Inflammatory macrophage treated with lipopolysaccharide for 4 hours (primary cell): ENCODE measurements at places on chromosomes 2 and 18.

- no peak for DNase-seq
These were observed 123.7 kb downstream of the COL6A3 start for GRCh38 chr2:237290261-237290660.

DNA sequence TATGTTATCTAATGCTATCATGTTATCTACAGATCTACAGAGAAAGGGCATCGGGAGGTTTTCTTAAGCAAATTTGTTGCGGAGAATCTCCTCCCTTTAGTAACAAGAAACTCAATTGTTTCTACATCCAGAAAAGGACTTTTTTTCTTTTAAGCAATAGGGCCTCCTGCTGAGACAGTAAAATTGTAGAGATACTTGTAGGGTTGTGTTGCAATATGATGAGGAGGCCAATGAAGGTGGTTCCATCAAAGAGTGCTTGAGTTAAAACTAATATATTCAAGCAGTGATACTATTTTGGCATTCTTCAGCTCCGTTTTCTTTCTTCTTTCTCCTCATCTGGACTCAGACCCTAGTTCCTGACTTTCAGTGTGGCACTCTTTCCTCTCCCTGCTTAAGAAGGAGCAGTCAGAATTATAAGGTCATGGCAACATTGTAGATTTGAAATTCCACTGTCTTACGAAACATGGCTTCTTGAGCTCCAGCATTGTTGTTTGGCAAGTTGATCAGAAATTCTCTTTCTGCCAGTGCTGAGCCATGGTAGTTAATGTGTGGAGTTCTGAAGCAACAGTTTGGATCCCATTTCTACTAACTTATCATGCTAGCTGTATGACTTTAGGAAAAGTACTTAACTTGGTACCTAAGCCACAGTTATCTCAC, 202.0 kb upstream of the SLC14A2 start:
- DNase-seq: no peak

GRCh38 chr2:233419602-233420391, 65.5 kb downstream of the DGKD start:
- DNase-seq: no peak

GRCh38 chr2:58137221-58137620, 90.6 kb downstream of the VRK2 start:
- DNase-seq: peak; percentile 80

GRCh38 chr2:101608408-101609310, 88.8 kb upstream of the MAP4K4 start:
- DNase-seq: peak; percentile 53

GRCh38 chr2:50535971-50536759, 495.8 kb downstream of the NRXN1 start:
- DNase-seq: peak; percentile 13

DNA sequence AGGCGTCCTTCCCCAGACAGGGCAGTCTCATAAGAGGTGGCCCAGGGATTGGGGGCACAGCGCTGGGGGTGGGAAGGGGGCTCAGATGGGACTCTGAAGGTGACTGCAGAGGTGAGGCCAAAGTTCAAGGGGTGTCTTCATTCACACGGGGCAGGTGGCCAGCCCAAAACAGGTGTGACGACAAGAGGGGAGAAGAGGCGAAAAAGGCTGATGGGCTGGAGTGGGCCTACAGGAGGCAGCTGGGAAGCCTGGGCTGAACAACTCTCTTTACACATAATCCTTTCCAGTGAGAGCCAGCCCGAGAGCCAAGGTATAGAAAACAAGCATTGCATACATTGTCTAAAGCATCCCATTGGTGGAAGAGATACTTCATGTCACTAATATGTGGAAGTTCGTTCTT, 130.9 kb upstream of the ASB18 start:
- no peak for DNase-seq

- no peak for DNase-seq
These were observed 90.7 kb upstream of the TFCP2L1 start for GRCh38 chr2:121375621-121376159.

- DNase-seq: no peak
These were observed 1109.7 kb downstream of the LRP1B start for GRCh38 chr2:141021109-141021508.

DNA sequence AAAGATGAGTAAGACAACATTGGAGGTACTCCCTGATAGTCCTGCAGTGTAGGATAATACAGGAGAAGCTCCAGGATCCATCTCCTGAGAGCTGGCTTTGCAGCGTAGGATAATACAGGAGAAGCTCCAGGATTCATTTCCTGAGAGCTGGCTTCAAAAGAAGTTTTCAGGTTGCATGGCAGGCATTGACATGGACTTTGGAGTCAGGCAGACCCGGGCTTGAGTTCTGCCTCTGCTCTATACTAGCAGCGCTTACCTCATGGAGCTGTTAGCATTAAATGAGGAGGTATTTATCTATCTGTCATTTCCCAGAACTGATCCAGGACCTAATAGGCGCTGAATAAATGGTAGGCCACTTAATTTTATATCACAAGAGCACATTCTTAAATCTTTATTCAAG, 97.8 kb downstream of the FMNL2 start:
- no peak for DNase-seq

DNA sequence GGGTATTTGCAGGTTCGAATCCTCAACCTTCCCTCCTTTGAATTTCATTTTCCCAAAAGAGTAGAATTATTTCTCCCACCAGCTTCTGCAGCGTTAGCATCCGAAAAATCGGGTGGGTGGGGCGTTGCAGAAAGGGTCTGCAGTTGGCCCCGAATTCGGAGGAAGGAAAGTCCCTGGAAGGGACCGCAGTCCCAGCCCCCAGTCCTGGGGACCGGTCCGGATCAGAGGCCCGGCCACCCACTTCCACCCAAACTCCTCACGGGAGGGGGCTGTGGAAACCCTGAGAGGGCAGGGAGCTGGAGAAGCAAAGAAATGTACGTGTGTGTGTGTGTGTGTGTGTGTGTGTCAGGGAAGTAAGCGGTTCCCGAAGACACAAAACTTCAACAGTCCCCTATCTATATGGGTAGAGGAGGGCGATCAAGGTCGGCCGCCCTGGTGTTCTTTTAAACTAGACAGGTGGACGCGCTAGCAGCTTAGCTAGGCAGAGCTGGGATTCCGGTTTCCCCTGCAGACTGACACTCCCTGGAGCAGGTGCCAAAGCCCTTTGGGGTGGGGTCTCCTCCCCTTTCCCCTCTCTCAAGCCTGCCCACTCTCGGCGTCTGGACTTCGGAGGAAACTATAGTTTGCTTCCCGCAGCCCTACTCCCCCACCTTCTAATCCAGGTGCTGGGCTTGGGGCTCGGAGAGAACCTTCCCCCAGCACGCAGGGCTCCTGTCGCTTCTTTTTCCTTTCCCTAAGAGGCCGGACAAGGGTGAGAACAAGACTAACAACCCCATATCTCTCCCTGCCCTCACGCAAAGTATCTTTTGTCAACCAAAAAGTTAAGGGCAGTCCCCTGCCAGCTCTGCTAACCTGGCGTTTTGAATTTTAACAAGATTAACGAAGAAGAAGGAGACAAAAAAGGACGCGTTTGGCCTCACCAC, 4.8 kb upstream of the ONECUT2 start:
- no peak for DNase-seq

DNA sequence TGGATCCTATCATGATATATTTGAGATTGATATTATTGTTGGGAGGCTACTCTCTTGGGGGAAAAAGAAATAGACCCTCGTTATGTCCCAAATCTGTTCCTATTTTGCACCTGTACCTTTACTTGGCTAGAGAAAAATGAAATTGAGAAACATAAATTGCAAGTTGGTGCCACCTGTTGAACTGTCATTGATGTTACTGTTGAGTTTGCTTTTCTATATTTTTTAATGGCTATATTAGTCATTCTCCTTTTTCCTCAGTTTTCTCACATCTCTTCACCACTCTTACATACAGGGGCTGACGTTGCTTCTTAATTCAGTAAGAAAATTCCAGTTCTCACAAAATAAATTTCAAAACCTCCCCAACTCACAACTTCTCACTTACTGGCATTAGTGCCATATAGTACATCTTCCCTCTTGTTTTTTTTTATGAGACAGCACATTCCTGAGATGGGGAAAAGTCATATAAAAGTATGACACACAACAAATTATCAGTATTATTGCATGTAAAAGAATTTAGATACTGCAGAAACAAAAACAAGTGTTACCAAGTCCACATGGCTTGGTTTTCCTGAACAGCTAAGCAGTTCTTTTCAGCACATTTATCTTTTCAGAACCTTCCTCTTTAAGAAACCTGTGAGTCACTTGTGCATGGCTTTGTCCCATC, 348.3 kb upstream of the DSEL start:
- no peak for DNase-seq

GRCh38 chr2:235054475-235054874, 102.7 kb downstream of the SH3BP4 start:
- DNase-seq: no peak

- peak; percentile 10 for DNase-seq
These were observed 76.9 kb upstream of the GCFC2 start for GRCh38 chr2:75787532-75788132.

DNA sequence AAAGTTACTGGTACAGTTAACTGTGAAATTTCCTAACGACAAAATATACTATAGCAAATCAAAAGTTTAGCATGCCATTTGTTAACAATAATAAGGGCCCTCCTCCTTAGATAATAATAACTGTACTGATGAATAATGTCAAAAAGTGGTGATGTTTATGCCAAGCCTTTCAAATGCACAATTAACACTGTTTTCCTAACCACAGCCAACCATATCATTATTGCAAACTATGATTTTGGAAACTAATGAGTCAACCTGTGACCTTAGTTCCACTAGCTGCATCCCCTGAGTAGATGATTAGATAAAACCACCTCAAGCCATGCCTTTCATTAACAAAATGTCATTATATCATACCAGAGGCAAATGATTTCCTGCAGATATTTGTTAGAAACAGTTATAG, 25.1 kb upstream of the GPR75 start:
- no peak for DNase-seq

DNA sequence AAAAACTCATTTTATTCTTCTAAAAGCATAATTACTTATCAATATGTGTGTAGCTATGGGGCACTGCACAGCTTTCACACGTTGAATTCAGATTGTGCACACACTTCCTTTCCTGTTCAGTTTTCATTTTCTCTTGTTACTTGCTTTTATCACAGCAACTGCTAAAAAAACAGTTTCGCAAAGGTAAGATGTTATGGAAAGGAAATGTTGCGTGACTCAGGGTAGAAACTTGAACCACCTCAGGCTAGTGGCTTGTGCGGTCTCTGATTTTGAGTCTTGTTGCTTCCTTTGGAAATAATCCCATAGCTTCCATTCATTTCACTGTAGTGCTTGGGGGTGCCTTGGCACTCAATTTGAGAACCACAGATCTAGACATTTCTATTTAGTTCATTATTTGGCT, 171.9 kb downstream of the FMNL2 start:
- DNase-seq: no peak

DNA sequence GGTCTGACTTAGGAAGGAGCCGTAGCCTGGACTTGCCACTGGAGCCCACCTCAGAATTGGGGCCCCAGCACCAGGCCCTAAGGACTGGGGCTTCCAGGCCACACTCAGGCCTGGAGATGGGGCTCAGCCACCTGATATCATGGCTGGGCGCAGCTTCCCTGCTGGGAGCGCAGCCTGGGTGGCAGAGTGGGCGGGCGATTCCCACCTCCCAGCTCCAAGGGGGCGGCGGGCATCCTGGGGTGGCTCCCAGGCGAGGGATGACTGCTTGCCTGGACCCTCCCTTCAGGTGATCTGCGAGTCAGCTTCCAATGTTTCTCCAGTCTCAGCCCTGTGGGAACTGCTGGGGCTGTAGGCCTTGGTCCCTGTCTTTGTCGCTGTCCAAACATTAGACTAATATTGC, 20.1 kb downstream of the GPR35 start:
- no peak for DNase-seq

- DNase-seq: peak; percentile 73
These were observed 151.0 kb downstream of the HDAC4 start for GRCh38 chr2:239249776-239250175.

DNA sequence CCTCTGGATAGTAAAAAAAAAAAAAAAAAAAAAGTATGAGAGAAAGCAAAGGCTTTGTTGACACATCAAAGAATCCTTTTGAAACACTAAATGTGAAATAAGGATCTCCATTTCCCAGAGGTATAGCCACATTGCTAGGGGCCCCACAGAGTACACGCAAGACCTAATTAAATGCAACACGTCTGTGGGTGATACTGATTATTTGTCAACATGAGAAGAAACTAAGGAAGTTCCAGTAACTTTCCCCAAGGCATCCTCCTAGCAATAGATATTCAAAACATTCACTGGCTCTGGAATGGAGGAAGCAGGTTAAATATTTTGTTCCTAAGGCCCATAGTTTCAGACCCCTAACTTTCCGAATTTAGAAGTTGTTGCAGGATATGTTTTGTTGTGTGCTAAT, 24.6 kb upstream of the EPB41L3 start:
- DNase-seq: peak; percentile 55

DNA sequence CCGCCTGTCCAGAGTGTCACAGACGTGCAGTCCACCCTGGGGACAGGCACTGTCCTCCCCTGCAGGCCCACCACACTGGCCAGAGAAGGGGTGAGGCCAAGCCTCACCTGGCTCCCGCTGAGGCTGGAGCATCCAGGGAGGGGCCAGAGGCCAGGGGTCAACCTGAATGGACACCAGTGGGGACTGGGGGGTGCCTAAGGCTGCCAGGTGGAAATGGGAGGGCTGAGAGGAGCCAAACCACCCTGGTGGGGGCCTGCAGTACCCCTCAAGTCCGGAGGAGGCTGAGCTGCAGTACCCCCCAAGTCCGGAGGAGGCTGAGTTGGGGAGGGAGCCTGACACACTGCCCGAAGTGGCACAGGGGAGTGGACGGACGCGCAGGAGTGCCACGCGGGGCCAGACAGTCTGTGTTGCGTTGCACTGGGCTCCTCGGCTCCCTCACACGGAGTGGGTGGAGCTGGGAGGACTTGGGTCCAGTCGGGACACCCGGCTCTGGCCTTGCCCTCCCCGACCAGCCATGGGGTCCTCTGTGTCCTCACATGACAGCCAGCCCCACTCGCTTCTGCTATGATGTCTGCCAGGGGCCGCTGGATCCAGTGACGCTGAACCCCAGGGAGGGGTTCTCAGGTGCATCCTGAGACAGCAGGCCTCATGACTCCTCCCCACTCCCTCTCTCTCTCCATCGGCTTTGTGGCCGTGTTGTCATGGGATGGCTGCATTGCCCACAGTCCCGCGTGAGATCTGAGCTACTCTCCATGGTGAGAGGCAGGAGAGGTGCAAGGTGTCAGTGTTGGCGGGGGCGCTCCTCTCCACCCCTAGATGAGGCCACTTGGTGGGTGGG, 22.3 kb upstream of the GPC1 start:
- DNase-seq: no peak

GRCh38 chr2:173606619-173607248, 252.1 kb downstream of the CDCA7 start:
- DNase-seq: no peak

DNA sequence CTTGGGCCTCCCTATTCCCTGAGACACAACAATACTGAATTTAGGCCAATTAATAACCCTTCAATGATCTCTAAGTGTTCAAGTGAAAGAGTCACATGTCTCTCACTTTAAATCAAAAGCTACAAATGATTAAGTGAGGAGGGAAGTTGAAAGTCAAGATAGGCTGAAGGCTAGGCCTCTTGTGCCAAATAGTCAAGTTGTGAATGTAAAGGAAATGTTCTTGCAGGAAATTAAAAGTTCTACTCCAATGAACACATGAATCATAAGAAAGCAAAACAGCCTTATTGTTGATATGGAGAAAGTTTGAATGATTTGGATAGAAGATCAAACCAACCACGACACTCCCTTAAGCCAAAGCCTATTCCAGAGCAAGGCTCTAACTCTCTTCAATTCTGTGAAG, 286.9 kb downstream of the MEIS1 start:
- DNase-seq: no peak

- no peak for DNase-seq
These were observed 34.1 kb downstream of the GLI2 start for GRCh38 chr2:120769787-120770120.

GRCh38 chr2:10661846-10662245, 27.9 kb downstream of the NOL10 start:
- no peak for DNase-seq
